ENCODE measurements at places on chromosomes 5 and 9.

DNA sequence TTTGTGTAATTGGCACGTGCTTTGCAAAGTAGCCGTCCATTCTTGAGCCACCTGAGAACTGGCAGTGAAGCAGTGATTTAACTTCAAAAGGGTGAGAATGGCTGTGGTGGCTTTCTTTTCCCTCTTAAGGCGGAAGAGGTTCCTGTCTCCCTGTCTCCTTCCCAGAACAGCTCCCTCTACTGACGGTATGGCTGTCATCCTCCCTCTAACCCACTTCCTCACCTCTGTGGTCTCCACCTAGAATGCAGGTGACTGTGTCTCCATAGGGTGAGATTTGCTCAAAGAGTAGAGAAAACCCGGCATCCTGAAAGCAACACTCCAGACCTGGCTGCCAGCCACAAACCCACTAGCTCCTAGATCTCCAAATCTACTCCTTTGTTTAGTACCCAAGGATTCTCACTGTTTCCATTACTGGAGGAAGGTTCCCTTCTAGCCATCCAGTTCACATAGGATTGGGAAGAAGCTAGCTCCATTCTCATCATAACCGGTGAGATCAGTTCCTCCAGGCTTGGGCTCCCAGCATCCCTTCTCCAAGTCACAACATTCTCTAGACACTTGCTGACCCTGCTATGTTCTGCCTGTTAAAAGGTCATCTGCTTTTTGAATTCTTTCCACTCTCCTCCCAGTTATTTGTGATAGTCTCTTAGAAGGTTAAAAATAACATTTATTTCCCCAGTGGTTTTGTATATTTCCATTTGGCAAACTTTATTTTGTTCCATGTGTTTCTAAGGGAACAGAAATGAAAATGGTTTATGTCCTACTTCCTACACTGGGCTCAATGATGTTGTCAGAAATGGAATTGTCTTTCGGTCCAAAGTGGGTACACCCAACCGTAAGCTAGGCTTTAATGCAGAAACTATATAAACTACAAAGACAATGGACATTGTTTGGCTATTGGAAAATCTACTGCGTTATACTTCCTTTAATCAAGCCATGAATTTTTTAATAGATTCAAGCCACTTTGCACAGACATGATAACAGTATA, 269.4 kb downstream of the CWC27 start:
- DNase-seq, result no peak

GRCh38 chr5:891117-891836, 1.3 kb downstream of the BRD9 start:
- no peak for DNase-seq

- no peak for DNase-seq
Observed at GRCh38 chr9:88418715-88419540, 30.7 kb downstream of the SPIN1 start.

DNA sequence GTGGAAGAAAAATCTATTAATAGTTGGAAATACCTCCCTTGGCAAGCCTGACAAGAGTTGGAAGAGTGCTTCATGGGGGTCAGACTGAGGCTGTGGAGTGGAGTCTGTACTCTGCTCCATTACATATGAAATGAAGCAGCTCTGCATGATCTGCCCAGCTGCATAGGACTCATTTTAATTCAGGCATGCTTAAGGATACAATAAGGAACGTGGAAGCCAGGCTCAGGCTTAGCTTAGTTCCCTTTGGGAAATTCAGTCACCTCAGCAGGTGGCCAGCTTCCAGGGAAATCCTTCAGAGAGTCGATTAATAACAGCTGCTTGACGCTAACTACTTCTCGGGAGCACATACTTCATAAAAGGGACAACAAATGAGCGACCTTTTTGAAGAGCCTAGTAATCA, 1672.9 kb upstream of the WWC1 start:
- DNase-seq, result no peak

GRCh38 chr5:154753792-154754191, 1.4 kb upstream of the LARP1 start:
- DNase-seq, result peak; percentile 57

DNA sequence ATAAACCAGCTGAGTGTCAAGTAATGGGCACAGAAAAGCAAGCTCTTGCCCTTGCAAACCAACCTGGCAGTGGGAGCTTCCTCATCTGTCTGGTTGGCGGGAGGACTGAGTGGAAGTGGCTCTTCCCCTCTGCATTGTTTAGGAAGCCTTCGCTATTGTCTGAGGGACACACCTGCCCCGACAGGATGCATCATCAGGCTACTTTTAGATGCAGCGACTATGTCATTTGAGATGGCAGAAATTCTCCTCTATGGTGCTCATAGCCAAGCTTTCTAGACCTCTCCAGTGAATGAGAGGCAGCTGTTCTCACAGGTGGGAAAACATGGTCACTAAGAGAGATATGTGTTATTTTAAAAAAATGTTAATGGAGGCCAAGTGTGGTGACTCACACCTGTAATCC, 104.0 kb downstream of the DOCK8 start:
- no peak for DNase-seq

GRCh38 chr5:37667846-37668245, 172.0 kb downstream of the GDNF start:
- no peak for DNase-seq

DNA sequence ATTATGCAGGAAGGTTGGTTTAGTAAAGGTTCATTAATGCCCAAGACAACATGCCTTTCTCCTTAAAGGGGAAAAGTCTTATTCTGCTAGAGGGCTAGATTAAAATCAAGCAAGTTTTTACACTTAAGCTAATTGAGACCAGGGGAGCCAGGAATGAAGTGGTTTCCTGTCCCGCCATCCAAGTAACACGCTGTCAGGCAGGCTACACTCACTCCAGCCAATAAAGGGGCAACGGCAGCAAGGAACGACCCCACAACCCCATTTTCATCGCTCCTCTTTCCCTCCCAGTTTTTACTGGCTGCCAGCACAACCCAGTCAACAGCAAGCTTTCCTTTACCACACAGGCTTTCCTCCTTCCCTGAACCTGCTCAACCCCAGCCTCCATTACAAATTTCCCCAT, 225.1 kb downstream of the DCP2 start:
- no peak for DNase-seq

DNA sequence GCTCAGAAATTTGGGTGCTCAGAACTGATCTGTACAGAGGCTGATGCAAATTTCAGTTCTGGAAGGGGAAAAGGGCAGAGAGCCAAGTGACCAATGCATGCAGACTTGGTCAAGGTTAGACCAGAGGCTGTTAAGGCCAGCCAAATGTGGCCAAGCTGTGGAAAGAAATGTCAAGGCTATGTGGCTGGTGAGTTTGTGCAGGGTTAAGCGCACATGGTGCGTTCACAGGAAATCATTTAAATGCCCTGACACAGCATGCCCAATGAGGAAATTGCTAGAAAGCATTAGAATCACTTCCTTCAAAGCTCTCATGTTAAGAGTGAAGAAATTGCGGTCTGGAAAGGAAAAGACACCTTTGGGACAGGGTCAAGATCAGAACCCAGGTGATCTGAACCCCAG, 58.0 kb downstream of the PTPN3 start:
- no peak for DNase-seq

DNA sequence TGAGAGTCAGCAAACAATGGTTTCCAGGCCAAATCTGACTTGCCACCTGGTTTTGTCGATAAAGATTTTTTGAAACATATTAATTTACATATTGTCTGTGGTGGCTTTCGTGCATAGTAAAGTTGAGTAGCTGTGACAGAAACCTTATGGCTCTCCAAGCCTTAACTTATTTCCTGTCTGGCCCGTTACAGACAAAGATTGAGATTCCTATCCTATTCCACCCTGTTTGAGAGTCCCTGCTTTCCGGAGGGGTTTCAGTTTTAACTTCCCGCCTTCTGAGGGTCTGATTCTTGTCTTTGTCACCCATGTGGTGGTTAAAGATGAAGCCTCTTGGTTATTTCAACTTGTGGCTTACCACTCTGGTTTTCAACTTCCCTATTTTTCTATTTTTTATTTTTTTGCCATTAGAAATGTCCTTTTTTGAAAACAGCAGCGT, 11.4 kb downstream of the OTULIN start:
- no peak for DNase-seq

- no peak for DNase-seq
Observed at GRCh38 chr9:14209399-14210345, 104.3 kb downstream of the NFIB start.

GRCh38 chr5:318341-318897, 3.1 kb upstream of the AHRR start:
- peak; percentile 36 for DNase-seq

- no peak for DNase-seq
Observed at GRCh38 chr9:114754581-114754980, 51.3 kb downstream of the TNFSF15 start.

- no peak for DNase-seq
Observed at GRCh38 chr9:121708768-121709488, 57.5 kb downstream of the DAB2IP start.

DNA sequence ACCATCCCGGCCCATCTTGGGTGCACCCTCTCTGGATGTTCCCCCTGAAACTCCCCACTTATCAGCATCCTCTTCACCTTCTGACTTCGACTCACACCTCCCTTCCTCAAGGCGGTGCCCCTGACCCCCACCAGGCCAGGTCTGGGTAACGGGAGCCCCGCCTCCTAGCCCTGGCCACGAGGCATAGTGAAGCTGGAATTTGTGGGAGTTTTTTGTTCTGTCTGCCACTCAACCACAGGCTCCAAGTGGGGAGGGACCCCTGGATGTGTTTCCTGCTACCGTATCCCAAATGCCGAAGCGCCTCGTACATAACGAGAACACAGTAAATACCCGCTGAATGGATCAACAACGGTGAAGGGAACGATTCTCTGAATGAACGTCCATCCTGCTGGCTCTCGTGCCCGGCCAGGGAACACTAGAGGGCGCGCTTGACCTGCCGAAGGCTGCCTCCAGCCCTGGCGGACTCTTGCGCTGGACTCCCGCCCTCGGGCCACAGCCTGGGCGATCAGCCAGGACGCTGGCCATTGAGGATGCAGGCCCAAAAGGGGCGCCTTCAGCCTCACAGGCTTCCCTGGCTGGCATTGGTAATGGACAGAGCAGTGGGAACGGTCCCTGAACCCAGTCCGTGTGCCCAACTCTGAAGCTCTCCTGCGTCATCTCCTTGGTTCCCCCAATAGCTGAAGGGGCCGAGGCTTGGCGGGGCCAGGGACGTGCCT, 47.3 kb upstream of the PHYKPL start:
- DNase-seq, result no peak

GRCh38 chr5:125409861-125410536, 663.6 kb upstream of the ZNF608 start:
- no peak for DNase-seq

DNA sequence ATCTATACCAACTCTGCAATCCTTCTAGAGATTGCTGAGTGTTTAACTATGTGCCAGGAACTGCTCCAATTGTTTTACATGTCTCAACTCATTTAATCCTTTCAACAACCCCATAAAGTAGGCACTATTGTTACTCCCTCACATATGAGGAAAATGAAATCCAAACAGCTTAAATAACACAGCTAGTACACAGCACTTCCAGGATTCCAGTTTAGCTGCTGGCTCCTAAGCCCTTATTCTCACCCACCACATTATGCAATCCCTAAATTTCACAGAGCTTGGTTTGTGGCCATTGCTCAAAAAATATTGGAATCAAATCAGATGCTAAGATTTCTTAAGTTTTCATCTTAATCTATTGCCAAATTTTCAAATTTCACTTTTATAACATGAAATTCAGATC, 84.9 kb downstream of the PRELID2 start:
- no peak for DNase-seq

DNA sequence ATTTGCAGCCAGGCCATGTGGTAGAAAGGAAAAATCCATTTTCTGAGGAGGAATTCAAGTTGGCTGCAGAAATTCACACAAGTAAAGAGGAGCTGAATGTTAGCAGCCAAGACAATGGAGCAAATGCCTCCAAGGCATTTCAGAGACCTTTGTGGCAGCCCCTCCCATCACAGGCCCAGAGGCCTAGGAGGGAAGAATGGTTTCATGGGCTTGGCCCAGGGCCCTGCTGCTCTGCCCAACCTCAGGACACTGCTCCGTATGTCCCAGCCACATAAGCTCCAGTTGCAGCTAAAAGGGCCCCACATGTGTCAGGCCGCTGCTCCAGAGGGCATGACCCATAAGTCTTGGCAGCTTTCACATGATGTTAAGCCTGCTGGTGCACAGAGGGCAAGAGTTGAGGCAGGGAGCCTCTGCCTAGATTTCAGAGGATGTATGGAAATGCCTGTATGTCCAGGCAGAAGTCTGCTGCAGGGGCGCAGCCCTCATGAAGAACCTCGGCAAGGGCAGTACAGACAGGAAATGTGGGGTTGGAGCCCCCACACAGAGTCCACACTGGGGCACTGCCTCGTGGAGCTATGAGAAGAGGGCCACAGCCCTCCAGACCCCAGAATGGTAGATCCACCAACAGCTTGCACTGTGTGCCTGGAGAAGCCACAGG, 144.2 kb upstream of the EPB41L4A start:
- DNase-seq, result no peak

GRCh38 chr9:133436681-133437080, 14.5 kb downstream of the ADAMTS13 start:
- DNase-seq, result no peak

- no peak for DNase-seq
Observed at GRCh38 chr9:91949392-91949945, 559 bp downstream of the ROR2 start.

DNA sequence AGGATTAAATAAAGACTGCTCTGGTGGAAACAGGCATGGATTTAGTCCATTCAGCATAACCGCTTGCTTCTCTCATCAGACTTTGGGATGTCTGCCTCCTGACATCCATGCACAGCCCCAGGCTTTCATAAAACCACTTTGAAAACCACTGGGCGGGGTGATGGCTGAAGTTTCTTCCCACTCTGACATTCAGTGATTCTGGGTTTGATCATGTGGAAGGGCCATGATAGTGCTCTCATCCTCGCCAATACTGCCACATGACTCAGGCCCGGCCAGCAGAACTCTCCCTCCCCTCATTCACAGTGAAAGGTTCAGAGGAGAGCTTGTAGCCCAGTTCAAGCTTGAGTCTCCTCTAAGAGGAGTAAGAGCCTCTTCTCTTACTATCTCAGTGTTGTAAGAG, 29.6 kb upstream of the GLRA1 start:
- DNase-seq, result no peak

GRCh38 chr5:34586117-34586885, 69.8 kb upstream of the RAI14 start:
- peak; percentile 55 for DNase-seq

DNA sequence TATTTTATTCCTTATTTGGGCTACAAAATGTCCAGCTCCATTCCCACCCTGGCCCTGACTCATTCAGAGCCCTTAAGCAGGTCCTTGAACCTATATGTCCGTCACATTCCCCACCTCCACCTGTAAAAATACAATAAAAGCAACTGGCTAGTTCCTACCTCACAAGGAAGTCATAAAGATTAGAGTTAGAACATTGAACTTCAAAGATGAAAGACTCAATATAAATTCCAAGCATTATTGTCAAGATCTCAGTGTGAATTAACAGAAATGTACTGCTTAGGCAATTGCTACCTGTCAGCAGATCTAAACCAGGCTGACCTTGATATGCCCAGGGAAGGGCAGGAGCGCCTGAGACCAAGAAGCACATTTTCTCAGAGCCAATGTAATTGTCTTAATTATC, 221.8 kb downstream of the ENC1 start:
- DNase-seq, result no peak
